ENCODE measurements at places on chromosomes 2 and 18.
A peak's percentile ranks its signal among the peaks of the same experiment; 100 is the strongest.

DNA sequence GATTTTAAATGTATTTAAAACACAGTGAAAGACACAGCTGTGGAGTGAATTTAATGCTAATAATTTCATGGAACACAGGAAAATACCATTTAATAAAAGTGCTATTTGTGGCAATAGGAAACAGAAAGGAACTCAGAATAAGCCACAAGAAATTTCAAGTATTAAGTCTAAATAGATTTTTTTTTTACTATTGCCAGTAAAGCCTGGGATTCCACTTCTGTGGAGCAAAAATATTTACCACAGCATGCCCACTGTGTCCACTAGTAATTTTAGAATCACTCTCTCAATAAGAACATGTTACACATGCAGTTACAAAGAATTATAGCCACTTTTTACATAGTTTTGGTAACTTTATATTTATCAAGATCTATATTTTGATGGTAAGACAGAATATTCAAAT lies 17.2 kb downstream of the KCTD18 start:
- no peak for DNase-seq

DNA sequence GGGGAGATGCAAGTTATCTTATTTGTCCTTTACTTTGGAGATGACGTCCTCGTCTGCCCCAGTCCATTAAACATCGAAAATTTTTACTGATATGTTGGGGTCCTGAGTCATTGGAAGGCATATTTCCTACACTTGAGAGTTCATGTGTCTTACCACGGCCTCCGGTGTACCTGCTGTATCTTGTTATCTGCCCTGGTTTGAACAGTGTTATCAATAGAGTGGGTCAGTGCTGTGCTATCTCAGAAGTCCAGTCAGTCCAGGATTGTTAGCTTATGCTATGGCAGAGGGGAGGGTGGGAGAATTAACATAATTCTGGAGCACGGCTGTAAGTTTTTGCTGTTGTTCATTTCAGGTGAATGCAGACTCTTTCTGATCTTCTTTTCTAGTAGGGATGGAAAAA lies 102.3 kb downstream of the ADCYAP1 start:
- DNase-seq = no peak

DNA sequence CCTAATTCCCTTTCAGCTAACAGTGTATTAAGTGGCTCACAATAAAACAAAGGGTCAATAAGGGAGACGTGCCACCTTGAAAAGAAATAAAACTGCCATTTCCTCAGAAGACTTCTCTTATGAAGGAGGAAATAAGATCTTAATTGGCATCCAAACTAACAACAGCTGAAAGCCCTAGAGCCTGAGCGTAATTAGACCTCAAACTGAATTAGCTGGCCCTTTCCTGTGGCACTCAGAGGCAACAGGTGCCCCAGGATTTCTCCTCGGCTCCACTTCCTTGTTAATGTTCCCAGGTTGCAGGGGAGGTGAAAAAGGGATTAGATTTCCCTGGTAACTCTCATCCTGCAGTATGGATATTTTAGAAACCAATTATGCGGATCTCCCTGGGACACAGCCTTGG lies 804.3 kb downstream of the DCDC2C start:
- no peak for DNase-seq

GRCh38 chr2:199680482-199680881 lies 170.5 kb downstream of the FTCDNL1 start:
- no peak for DNase-seq

GRCh38 chr2:164655750-164656149 lies 34.5 kb upstream of the GRB14 start:
- peak; percentile 8 for DNase-seq

GRCh38 chr2:24342110-24342910 lies 18.0 kb downstream of the ITSN2 start:
- peak; percentile 10 for DNase-seq

DNA sequence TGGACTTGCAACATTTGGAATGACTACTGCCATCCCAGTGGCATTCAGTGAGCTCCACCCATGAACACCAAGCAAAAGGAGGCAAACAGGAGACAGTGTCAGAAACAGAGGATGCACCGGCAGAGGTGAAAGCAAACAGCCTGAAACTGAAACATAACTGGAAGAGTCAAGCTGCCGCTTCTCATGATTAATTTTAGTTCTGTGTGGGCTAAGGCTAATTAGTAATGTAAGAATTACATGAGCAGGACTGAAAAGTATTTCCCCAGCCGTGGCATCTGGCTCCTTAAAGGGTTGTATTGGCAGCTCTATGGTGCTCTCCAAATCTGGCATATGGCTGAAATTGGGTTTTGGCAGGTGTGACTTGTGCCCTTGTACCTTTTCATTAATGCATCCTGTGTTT lies 1108.1 kb downstream of the TSN start:
- DNase-seq = no peak

DNA sequence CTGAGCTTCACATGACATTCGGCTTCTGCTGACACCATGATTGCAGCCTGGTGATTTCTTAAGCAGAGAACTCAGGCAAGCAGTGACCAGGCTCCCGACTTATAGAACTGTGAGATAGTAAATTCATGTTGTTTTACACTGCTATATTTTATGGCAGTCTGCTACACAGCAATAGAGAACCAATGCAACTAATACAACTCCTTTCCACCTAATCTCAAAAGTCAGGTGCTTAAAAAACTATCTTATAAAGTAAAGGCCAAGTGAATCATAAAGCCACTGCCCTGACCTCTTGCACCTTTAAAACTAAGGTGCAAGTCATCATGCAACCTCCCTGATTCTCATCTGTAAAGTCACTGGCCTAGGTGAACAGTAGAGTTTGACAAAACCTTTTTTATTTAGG lies 95.3 kb upstream of the GLS start:
- no peak for DNase-seq

- DNase-seq = no peak
Measured at GRCh38 chr2:106948540-106948939, 62.6 kb upstream of the ST6GAL2 start.

GRCh38 chr2:42510608-42511243 lies 16.9 kb upstream of the KCNG3 start:
- DNase-seq = no peak

GRCh38 chr2:217051416-217051815 lies 191.6 kb upstream of the TNP1 start:
- DNase-seq = no peak

GRCh38 chr18:13003466-13003896 lies 12.3 kb downstream of the CEP192 start:
- DNase-seq = peak; percentile 63

DNA sequence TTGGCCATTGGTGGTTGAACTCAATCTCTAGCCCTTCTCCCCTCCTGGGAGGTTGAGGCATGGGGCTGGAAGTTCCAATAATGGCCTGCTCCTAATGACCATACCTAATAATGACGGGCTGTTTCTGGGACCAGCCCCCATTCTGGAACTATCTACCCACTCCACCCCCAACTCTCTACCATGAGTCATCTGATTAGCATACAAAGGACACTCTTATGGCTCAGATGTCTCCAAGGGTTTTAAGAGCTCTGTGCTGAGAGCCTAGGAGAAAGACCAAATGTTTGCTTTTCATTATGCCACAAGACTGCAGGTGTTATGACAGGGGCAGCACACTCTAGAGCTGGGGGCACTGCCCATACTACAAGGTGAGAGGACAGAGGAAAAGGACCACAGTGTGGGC lies 137.0 kb upstream of the NCKAP5 start:
- DNase-seq = no peak

DNA sequence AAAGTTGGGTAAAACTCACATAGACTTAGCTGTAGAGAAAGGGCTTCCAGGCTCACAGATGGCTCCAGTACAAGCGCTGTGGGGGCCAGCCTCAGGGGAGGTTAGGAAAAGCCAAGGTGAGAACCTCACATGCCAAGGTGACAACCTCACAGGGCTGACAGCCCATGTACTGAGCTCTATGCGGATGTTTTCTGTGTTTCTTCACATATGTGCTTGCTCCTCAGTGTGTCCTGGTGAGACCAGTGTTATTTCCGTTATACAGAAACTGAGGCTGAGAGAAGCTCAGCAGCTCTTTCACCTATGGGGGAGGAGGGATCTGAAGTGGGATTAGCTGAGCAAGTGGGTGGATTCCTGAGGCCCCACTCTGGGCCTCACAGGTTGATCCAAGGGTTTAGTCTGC lies 67.3 kb downstream of the INPP4A start:
- no peak for DNase-seq

DNA sequence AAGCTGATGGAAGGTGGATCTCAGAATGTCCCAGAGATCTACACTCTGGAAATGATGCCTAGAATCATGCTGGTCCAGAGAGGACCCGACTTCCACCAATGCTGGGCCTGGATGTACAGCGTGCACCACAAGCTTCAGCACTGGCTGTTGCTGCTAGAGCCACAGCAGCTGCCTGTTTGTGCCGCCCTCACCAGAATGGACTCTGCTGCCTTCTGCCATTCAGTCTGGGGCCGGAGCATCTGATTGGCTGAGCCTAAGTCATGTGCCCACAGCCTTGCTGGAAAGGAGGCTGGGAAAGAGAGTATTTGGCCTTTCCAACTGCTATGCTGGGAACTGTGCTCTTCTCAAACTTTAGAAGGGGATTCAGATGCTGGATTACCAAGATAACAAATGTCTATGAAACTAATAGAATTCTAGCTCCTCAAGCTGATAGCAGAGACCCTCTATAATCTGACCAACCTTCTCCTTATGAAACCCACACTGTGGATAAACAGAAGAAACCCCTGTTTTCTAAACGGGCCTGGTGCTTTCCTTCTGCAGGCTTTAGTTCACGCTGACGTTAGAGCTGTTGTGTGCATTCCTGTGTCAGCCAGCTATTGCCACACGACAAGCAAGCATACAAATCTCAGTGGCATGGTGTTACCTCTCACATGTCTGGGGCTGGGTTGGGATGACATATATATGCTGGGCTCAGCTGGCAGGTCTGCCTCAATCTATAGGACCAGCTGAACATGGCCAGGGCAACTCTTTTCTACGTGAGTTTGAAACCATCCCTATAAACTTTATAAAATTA lies 4.1 kb upstream of the LOXHD1 start:
- DNase-seq = no peak

GRCh38 chr2:44295113-44295512 lies 19.8 kb downstream of the SLC3A1 start:
- DNase-seq = no peak

DNA sequence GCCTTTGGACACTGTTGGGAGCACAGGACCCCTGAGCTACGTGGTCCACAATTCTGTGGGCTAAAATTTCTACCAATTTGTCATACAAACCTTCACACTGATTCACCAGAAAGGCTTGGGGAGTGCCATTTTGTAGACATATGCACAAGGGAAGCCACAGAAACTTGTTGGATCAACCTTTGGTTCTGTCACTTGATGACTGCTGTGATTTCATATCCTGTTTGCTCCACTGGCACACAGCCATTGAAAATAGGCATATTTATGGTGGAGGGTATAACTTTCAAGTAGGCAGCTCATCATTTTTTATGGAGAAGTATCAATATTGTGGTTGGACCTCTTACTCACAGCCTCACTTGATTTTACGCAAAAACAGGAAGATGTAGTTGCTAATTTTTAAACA lies 10.5 kb downstream of the NAPG start:
- DNase-seq = no peak

GRCh38 chr2:33426666-33427231 lies 49.7 kb upstream of the RASGRP3 start:
- DNase-seq = peak; percentile 72

DNA sequence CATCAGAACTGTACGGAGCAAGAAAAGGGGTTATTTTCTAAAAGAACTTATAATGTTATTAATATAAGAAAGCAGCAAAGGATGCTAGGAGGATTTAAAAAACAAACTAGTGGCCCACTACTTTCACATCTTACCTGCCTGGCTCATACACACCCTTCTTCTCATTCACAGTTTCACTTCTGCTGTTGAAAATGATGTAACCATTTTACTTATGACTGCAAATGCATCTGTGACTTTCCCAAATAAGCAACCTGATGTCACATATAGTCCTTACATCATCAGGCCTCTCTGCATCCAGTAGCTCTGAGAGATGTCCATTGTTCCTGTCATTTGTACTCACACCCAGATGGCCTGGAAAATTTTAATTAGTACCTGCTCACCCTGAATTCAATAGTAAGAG lies 101.8 kb upstream of the MYO3B start:
- no peak for DNase-seq

- peak; percentile 32 for DNase-seq
Measured at GRCh38 chr2:150169237-150169629, 318.2 kb downstream of the RND3 start.

- peak; percentile 8 for DNase-seq
Measured at GRCh38 chr2:18722101-18722500, 132.7 kb upstream of the NT5C1B start.

DNA sequence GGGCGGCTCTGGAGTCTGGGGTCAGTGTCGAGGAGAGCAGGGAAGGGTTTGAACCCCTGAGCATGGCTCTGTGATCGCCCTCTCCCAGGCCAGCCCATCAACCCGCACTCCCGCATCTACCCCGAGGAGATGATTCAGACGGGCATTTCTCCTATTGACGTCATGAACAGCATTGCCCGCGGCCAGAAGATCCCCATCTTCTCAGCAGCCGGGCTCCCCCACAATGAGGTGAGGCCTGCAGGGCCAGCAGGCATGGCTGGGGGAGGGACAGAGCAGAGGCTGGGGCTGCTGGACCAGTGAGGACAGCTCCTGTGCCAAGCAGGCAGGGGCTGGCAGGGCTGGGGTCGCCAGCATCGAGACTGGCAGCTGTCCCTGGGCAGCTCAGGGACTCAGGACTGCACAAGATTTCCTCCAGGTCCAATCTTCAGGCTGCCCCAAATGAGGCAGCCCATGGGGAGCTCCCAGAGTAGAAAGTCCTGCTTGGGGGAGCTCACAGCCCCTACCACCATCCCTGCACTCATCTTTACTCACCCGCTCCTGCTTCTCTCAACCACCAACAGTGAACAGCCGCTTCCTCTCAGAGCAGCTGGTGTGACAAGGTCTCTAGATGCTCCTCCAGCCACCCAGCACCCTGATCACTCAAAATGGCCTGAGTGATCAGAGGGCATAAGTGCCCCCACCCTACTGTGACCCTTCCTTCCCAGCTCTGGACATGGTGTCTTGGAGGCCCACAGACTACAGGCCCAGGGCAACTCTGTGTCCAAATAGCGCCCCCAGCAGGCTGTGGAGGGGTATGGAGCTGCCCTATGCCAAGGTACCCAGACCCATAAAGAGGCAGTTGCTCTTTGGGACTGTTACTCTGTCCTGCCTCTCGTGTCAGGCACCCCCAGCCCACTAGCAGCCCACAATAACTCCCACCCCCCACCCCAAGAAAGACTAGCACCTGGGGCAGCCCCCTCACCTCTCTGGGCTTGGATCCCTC lies 18.3 kb upstream of the ANKRD53 start:
- no peak for DNase-seq

- peak; percentile 94 for DNase-seq
Measured at GRCh38 chr18:58567453-58568196, 61.3 kb downstream of the ALPK2 start.

- DNase-seq = no peak
Measured at GRCh38 chr18:68085251-68085650, 568.7 kb upstream of the DSEL start.

- no peak for DNase-seq
Measured at GRCh38 chr18:10688766-10689165, 162.9 kb downstream of the NAPG start.

- peak; percentile 22 for DNase-seq
Measured at GRCh38 chr2:186554429-186554828, 35.4 kb upstream of the ITGAV start.

- no peak for DNase-seq
Measured at GRCh38 chr18:62498616-62499262, 24.1 kb upstream of the ZCCHC2 start.

- no peak for DNase-seq
Measured at GRCh38 chr2:131041402-131042147, 51.7 kb downstream of the FAM168B start.

Measured in HCEC 1CT (cell line).